ENCODE measurements at places on chromosomes 6 and 20.

GRCh38 chr6:137811916-137812553, 55.0 kb upstream of the TNFAIP3 start:
- no peak for DNase-seq

DNA sequence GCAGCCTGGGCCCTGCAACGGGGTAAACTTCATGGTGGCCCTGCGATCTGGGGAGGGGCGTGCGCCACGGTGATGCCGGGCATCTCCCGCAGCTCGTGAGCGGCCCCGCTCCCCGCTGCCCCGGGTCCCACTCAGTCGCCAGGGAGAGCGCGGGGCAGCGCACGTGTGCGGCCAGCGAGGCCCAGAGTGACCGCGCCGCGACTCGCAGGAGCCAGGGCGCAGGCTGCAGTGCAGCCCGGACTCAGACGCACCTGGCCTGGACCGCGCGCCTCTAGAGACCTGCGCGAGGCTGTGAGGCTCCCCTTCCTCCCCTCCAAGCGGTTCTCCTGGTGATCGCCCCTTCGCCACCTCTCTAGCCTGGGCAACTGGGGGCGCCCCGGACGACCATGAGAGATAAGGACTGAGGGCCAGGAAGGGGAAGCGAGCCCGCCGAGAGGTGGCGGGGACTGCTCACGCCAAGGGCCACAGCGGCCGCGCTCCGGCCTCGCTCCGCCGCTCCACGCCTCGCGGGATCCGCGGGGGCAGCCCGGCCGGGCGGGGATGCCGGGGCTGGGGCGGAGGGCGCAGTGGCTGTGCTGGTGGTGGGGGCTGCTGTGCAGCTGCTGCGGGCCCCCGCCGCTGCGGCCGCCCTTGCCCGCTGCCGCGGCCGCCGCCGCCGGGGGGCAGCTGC, 652 bp downstream of the BMP6 start:
- no peak for DNase-seq

- no peak for DNase-seq
These were observed 1.1 kb upstream of the PAQR8 start for GRCh38 chr6:52360601-52361413.

- no peak for DNase-seq
These were observed 6.4 kb upstream of the SLC52A3 start for GRCh38 chr20:774660-775057.

DNA sequence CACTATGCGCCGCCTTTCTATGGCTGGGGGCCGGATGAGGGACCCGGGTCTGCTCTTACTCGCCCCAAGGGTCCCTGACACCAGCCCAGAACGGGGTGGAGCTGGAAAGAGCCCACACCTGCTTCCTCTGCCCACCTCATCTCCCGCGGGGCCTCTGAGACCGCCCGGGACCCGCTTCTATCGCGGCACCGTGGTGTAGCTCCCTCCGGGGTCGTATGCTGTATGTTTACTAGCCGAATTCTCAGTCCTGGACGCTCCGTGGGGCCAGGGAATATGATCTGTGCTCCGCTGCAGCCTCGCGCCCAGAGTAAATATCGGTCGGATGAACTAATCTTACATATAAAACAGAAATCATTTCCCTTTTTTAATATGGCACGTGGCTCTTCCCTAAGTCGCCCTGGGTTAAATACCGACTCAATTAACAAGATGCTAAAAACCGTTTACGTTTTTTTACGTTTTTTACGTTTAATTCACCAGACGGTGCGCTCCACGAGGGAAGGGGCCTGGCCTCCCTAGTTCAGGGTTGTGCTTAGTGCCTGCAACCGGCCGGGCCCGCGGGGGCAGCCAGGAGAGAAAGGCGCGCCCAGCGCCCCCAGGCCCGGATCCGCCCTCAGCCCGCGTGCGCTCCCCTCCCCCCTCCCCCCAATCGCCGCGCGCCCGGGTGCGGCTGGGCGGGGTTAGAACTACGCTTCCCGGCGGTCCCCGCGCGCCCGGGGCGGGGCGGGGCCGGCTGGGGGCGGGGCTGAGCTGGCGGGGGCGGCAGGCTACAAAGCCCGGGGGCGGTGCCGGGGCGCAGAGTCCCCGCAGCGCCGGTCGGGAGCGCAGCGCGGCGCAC, at the start of gene RBM38:
Gene RBM38, plus strand, starts transcription at position 793 of the 835 bp plus-strand sequence. CDS start 186 bp downstream, outside the sequence.
- DNase-seq: peak; percentile 89

DNA sequence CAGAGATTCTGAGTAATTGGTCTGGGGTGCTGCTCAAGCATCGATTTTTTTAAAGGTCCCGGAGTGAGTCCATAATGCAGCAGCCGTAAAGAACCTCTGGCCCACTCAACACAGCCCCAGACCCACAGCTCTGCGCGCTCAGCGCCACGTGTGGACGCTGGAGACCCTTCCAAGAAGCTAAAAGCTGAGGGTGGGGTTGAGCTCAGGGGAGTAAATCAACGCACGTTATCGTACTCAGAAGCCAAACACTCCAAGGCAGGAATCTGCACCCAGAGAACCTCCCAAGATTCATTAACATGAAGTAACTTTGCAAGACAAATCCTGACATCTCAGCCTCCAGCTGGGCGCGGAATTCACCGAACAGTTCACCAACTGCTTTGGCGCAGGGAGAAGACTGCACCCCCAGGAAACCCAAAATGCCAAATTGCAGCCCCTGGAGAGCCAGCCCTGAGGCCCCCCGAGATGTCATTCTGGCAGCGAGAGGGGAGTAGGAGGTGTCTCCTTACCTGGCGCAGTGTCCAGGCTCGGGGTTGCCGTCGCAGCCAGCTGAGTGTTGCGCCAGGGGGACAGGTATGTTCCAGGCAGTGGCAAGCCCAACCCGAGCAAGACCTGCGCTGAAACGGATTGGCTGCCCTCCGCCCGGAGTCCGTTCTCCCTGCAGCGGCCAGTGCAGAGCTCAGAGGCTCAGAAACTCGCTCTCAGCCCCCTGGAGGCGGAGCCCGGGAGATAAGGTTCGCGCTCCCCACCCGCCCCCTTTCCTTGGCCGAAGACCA, at the start of gene COL21A1:
Gene COL21A1, minus strand, starts transcription at position 700 of the 773 bp plus-strand sequence. CDS start 64,962 bp downstream, outside the sequence.
- DNase-seq: no peak

DNA sequence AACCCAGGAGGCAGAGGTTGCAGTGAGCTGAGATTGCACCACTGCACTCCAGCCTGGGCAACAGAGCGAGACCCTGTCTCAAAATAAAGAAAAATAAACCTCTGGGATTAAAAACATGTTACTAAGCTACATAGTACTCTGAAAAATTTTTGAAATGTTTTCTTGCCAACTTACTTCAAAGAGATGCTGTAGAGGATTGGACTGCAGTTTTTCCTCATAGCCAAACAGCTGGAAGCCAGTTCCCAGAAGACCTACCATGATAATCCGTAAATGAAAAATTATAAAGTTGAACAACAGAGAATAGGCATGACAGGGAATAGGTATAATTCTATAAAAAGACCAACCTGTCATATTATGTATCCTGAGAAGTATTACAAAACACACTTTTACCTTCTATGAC, 48.0 kb downstream of the RARS2 start:
- no peak for DNase-seq

GRCh38 chr6:118296129-118296901, 251.8 kb upstream of the PLN start:
- DNase-seq: no peak

- peak; percentile 2 for DNase-seq
These were observed 4.9 kb downstream of the ARFRP1 start for GRCh38 chr20:63702751-63703470.

- DNase-seq: no peak
These were observed 2.0 kb downstream of the STK35 start for GRCh38 chr20:2103461-2104153.

DNA sequence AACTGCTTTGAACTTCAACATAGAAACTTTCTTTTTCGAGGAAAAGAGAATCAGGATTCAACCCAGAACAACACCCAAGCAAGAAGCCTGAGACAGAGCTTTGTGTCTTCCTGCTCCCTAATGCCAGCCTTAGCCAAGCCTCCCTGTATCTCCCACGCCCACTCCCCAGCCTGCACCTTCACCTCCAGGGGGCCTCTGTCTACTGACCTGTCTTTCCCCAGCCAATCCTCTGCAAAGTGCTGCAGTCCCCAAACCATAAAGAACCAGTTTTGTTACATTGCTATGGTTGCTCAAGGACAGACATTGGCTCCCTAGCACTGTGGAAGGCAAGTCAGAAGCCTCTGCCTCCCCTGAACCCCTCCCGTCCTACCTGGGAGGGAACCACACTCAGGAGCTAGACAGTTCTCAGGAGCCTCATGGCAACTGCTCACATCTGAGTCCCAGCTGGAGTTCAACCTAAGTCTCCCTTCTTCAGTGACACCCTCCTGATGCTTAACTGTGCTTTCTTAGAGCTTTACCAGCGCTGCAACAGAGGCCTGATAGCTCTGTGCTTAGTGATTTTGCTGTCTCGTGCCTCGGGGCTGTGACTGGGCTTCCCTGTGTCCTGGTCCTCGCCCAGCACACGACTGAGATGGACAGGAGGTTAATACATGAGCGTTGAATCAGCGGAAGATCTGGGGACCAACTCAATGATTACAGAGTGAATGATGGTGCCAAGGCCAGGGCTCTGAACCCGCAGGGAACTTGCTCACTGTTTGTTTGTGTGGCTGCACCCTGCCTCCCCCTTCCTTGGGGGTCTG, 101.5 kb upstream of the DUSP22 start:
- no peak for DNase-seq

DNA sequence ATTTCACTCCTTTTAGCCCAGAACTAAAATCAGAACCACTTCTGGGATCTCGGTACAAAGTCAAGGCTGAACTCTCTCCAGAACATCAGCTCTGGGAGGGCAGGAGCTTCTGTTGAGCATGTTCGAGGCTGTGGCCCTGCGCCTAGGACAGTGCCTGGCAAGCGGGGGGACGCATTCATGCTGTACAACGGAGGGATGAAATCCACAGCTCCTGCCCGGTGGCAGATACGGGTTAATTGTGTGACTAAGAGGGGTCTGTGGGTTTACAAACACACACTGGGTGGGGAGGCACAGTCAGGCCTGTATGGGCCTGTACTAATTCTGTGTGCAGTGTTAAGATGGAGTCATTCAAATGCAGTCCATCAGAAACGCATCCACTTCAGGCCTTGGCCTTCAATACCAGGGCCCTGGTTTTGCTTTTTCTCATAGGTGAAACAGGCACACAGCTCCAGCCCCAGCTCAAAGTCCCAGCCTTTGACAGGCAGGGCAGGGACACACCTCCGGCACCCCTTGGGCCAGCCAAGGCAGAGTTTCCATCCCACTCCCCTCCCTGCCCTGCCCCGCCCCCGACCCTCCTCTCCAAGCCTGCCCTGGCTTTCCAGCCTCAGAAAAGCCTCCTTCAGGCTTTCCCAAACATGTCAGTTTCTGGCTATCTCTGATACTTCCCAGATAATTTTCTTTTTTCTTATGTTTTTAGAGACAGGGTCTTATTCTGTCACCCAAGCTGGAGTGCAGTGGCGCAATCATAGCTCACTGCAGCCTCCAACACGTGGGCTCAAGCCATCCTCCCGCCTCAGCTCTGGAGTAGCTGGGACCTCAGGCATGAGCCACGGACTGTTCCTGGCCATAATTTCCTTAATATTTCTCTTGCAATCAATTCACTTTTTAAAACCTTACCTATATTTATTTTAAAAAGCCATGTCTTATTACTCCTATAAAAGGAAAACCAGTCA, 109.8 kb downstream of the SULF2 start:
- no peak for DNase-seq

GRCh38 chr6:47352194-47352920, 42.7 kb upstream of the TNFRSF21 start:
- DNase-seq: no peak

DNA sequence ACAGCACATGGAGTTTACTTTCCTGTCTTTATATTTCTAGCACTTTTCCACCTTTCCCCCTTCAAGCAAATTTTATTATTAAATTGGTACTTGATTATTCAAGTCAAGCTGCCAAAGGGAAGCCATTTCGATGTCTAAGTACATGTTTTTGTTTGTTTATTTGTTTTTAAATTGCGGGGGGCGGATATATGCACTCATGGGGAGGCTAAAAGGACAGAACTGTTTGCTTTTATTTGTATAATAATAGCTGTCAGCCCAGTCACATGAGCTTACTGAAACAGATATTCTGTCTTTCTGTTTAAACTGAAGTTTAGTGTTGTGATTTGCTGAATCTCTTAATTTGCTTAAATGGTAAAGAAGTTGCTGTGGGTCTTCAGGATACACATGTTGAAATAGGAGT, 49.6 kb upstream of the PLCG1 start:
- no peak for DNase-seq

DNA sequence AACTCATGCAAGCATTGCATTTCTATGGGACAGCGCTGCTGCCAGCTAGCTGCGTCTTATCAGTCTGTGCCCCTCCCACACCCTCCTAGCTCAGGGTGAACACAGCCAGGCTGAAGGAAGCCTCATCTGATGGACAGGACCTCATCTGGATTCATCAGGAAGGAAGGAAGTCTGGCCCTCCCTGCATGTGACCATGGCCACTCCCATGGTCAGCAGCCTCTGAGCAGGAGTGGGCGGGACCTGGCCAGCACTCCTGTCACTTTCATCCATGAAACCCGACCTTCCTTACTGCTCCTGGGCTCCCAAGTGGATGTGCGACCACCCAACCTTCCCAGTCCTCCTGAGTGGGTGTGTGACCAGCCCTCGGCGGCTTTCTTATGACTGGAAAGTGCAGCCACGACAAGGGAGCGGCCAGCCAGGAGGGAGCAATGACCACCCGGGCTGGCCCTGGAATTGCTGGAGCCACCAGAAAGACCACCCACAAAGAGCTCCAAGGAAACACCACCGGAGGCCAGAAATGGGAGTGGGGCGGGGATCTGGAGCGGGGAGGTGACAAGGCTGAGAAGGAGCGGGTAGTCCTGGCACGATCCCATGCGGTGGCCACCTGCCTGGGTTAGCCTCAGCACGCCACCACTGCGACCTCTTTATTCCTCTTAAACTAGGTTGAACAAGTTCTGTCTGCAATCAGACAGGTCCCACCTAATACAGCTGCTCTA, 241.2 kb downstream of the TTLL2 start:
- no peak for DNase-seq

DNA sequence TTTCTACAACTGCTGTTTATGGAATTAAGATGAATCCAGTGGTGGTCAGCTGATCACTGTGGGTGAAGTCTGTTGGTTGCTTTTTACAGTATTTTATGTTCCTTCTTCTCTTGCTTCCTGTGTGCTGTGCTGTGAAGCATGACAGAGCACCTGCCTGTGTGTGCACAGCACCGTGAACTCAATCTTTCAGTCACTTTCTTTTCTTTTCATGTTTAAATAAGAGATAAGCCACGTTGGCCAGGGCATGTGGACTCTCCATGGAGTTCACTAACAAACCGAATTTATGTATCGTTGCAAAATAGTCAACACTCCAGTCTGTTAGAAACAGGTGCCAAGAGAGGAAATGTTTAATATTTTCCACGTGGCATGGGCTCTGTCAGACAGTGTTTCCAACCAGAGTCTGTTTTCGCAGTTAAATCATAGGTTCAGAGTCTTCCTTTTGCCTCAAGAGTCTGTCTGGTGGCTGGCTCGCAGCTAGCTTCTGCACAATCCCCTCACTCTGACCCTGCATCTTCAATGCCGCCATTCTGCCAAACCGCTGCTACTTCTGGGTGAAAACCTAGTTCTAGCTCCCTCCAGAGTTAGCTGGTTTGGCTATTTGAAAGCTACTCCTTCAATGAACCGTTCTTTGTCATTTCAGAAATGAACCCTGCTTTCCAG, 73.2 kb downstream of the QRSL1 start:
- DNase-seq: no peak

- peak; percentile 15 for DNase-seq
These were observed 903 bp downstream of the CNKSR3 start for GRCh38 chr6:154509421-154510143.

All from activated CD4-positive, alpha-beta T cell treated with anti-CD3 and anti-CD28 coated beads for 48 hours (primary cell).